GDM1 (cell line): ENCODE measurements at places on chromosomes 3 and 15.

GRCh38 chr3:15523660-15524417, 2.3 kb upstream of the COLQ start:
- DNase-seq: no peak

- DNase-seq: no peak
Observed at GRCh38 chr15:38896647-38897046, 332.0 kb upstream of the RASGRP1 start.

DNA sequence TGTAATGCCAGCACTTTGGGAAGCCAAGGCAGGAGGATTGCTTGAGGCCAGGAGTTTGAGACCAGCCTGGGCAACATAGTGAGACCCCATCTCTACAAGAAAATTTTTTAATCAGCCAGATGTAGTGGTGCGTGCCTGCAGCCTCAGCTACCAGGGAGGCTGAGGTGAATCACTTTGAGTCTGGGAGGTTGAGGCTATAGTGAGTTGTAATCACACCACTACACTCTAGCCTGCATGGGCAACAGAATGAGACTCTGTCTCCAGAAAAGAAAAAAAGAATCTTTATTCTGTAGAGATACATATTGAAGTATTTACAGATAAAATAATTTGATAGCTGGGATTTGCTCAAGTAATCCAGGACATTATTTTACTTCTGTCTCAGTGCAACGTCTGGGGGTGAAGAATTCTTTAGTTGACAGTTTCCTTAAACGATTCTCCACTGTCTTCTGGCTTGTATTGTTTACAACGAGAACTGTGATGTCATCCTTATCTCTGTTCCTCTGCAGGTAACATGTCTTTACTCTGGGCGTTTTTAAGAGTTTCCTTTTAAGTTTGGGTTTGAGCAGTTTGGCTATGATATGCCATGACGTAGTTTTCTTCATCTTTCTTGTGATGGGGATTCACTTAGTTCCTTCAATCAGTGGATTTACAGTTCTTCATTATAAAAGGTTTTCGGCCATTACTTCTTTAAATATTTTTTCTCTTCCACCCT, 26.3 kb downstream of the KPNA1 start:
- DNase-seq: no peak

- DNase-seq: no peak
Observed at GRCh38 chr3:32373276-32373675, 18.4 kb upstream of the CMTM7 start.

- no peak for DNase-seq
Observed at GRCh38 chr3:14452740-14453710, 50.6 kb downstream of the SLC6A6 start.

DNA sequence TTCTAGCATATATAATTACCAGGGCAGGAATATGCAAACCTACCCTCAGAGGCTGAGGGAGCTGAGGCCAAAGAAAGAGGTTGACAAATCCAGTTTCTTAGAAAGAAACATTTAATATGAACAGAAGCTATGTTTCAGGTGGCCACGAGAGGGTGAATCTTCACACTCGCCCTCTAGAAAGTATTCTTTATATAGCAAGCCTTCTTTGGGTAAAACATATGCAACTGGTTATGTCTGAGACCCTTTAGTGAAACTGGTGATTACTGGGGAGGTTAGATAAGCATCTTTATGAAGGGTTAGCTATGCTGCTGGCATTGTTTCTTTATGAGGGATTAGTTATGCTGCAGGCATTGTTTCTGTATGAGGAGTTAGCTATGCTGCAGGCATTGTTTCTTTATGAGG, 50.7 kb upstream of the GOLGA6L2 start:
- no peak for DNase-seq

- DNase-seq: peak; percentile 60
Observed at GRCh38 chr3:196650740-196651311, 11.3 kb downstream of the NRROS start.

- DNase-seq: no peak
Observed at GRCh38 chr15:55715355-55716076, 27.4 kb downstream of the PRTG start.

DNA sequence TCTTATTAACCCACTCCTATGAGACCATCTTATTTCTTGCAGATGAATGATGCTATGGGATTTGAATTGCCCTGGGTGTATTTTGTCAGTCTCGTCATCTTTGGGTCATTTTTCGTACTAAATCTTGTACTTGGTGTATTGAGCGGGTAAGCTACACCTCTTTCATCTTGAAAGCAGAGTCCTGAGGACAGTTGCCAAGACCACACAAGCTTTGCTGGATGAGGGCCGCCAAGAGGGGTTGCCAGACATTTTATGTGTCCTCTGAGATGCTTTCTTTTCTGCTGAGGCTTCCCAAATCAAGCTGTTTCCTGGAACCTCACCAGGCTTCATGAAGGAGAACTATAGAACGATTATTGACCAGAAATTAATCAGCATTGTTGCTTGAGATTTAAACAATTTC, 173.2 kb downstream of the CHDH start:
- no peak for DNase-seq

GRCh38 chr3:189360291-189360690, 188.5 kb downstream of the TPRG1 start:
- DNase-seq: no peak

GRCh38 chr15:92903631-92903965, 3.5 kb downstream of the CHD2 start:
- no peak for DNase-seq

DNA sequence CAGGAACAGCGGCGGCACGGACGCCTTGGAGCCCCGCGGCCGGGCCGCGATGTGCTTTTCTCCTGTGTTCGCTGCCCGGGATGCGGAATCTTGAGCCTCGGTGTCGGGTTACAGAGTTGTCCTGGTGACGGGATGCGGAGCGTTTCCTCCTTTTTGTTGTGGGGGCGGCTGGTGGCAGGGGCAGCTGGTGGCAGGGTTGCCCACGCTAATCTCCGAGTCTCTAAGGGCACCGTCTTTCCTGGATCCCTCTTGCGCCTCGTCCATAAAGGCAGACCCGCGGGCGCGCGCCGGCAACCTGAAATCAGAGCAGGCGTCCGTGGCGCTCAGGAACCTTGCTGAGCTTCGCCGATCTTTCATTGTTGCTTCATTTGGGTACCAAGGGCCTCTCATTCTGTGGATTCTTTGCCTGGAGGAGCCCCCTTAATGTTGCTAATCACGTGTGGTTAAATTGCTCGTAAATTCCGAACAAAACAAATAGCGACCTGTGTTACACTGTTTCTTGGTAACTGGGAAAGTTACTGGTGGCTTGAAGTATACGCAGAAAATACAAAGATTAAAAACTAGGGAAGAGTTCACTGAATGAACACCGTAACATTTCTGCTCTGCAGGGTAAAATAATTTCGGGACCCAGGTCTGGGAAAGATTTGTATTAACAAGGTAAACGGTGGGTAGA, 844 bp upstream of the PFN2 start:
- DNase-seq: no peak

DNA sequence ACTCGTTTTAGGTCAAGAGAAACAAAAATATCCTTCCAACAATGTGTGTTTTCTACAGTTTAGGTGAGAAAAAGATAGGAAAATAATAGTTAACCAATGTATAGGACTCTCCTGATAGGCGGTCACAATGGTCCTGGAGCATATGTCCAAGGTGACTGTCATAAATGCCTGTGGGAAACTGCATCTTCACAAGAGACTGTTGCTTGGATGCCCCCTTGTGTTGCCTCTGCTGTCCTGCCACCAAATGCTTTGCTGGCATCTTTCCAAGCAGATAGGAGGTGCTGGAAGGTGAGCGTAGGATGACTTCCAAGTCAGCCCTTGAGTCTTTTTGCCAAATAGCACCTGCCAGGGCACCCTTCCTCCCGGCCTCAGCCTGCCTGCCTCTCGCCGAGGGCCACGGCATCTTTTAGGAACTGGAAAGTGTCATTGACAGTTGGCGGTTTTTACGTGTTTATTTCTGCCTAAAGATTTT, 24.1 kb upstream of the SACM1L start:
- DNase-seq: peak; percentile 37

GRCh38 chr15:75531041-75531450, 48.1 kb downstream of the PTPN9 start:
- DNase-seq: no peak

GRCh38 chr3:17607905-17608304, 134.5 kb downstream of the TBC1D5 start:
- DNase-seq: no peak

DNA sequence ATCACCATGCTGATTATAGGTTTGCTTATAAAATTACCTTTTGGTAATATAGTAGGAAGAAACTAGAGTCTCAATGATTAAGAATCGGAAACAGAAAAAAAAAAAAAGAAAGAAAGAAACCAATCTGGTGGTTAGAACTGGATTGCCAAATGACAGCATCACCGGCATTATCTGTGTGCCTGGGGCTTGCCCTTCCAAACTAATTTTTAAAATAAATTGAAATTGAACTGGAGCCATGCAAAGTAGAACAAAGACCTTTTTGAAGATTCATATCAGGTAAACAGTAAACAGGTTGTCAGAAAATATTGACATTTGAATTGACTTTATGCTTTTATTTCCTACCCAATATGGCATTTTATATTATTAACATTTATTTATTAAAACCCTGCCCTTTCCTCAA, 11.2 kb upstream of the CPB1 start:
- no peak for DNase-seq

- no peak for DNase-seq
Observed at GRCh38 chr15:25799906-25800700, 63.0 kb downstream of the ATP10A start.

- peak; percentile 42 for DNase-seq
Observed at GRCh38 chr3:134852893-134853351, 57.9 kb downstream of the EPHB1 start.

DNA sequence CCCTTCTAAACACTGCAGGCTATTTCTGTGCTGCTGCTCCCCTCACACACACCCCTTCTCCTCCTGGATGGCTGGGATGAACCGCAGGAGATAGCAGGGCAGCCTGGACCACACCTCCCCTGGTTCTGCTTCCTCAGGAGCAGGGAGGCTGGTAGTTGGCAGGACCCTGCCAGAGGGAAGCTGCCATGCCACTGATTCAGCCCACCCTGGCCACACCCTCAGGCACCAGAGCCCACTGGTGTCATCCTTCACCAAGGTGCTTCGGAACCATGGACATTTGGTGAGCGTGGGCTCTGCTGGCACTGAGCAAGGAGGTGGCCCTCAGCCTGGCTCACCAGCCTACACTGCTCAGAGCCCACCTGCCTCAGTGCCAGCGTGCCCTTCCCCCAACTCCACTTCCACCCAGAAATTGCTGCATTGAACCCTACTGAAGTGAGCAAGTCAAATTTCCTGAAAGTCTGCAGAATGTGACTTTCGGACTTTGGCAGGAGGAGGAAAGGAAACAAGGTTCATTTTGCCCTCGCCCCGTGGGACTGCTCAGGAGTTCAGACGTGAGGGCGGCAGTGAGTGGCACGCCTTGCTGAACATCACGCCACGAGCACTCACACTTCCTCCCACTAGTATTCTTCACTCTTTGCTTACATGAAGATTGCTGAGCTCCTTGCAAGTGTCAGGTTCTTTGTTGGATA, 26.3 kb downstream of the BMF start:
- no peak for DNase-seq

DNA sequence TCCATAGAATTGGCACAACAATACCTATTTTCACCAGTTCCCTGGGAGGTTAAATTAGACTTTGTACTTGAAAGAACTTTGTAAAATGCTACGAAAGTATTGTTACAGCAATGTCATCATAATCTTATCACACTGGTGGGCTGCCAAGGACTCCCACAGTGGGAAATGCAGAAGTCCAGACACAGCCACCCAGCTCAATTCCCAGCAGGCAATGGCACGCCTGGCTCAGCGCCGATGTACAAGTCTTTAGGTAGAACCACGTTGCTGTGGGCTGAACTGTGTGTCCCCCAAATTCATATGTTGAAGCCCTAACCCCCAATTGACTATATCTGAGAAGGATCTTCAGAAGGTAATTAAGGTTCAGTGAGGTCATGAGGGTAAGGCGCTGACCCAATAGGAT, 12.3 kb downstream of the MYO5C start:
- no peak for DNase-seq

- peak; percentile 2 for DNase-seq
Observed at GRCh38 chr3:15899388-15899787, 101.6 kb upstream of the ANKRD28 start.

DNA sequence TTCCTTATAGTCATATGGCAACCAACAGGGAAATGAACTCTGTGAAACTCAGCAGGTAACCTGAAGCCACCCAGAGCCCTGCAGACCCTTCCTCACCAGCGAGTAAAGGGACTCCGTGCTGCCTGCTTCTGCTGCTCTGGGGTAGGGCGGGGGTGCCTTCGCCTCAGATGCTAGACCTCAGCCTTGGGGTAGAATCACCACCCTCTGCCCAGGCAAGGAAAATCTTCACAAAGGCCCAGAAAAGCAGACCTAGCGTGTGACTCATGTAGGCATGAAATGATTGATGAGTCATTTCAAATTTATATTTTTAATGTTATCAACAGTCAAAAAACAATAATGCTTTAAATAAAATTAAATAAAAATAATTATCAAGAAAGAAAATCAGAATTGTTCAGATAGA, 6.6 kb downstream of the STIMATE start:
- DNase-seq: no peak

- DNase-seq: no peak
Observed at GRCh38 chr3:172606021-172606420, 82.8 kb upstream of the TNFSF10 start.

GRCh38 chr3:187497052-187497451, 128.9 kb downstream of the RTP4 start:
- no peak for DNase-seq

GRCh38 chr3:134903837-134904236, 108.8 kb downstream of the EPHB1 start:
- DNase-seq: no peak

DNA sequence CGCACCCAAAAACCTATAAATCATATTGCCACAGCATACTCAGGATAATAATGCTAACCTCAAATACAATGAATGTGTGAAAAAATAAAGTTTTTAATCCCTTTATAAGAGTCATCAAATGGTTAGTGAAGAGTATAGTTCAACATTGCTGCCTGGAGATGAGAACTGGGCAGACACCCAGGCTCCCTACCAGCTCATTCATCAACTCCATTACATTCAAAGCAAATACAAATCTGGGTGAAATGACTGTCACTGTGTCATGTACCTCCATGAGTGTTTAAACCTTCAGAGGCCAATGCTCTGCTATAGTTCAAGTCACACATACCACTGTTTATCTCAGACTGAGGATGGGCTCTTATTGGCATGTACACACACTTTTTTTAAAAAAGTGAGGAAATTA, 167.2 kb upstream of the KCNMB2 start:
- DNase-seq: no peak

DNA sequence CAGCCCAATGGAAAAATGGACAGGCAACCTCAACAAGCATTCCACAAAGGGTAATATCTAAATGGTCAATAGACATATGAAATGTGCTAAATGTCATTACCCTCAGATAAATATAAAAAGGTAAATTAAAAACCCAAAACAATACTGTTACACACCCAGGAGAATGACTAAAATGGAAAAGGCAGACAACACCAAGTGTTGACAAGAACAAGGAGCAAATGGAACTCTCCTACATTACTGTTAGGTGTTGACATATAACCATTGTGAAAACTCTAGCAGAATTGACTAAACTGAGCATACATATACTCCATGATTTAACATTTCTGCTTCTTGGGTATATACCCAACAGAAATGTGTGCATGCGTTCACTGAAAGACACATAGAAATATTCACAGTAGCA, 25.3 kb upstream of the SLC6A11 start:
- DNase-seq: no peak
